ENCODE measurements at places on chromosomes 6 and 20. TPM values are rescaled to one million over a fixed set of nuclear protein-coding genes. Genes with fewer than 3 reads are reported as not detected.

- no peaks in the 10 kb centered on the region for H3K27me3 ChIP-seq
- H3K4me1 ChIP-seq, result no peaks in the 10 kb centered on the region
- DNase-seq, result peak; percentile 29
- H3K36me3 ChIP-seq, result no peaks in the 10 kb centered on the region
Measured at GRCh38 chr6:5457041-5457440, 195.7 kb downstream of the FARS2 start.

PDYN gene
- not detected for total RNA-seq

DNA sequence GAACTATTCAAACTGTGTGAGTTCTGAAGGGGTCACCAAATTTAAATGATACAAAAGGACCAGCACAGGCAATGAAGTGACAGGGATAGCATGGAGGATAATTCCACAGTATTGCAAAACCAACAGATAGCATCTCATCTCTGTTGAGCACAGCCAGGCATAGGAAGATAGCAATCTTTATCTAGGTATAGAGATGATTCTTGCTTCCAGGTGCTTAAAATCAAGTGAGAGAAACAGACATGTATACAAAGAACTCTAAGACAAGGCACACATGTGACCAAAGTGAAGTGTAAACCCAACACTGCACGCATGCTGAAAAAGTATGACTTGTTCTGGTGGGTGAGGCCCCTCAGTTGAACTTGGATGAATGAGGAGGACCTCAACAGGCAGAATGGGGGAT lies 48.4 kb upstream of the ARMC2 start:
- H3K36me3 ChIP-seq, result no peaks in the 10 kb centered on the region
- H3K27ac ChIP-seq, result no peak overlapping the region
- H3K4me3 ChIP-seq, result no peak overlapping the region
- no peaks in the 10 kb centered on the region for H3K27me3 ChIP-seq
- no peak for DNase-seq

ADTRP gene
- 0.44 TPM for total RNA-seq

DNA sequence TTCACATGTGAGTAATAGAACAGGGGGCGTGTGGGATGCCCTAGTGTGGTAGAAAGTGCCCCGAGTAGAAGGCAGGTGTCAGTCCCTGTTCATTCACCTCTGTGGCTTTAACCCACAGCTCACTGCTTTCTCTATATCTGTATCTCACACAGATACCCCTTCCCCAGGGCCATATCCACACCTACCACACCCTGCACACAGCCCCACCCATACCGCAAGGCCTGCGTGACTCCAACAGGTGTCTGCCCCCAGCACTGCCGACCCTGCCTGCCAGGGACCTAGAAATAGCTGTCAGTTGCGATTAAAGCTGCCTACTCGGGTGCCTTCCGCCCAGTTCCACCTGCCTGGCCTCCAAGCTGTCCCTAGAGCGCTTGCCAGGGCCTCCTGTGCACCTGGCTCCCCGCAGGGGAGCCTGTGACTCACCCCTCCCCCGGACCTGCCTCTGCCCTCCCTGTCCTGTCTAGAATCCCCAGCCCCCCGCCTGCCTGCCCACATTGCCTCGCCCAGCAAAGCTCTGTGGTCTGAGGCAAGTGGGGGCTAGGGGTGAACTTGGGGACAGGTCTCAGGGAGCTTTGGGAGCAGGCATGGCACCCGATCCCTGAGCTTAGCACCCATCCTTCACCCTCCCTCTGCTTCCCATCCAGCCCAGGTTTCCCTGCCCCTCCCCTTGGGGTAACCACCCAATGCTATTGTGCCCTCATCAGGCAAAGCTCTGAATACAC lies 38.3 kb upstream of the ID1 start:
- no peaks in the 10 kb centered on the region for H3K4me1 ChIP-seq
- no peak for DNase-seq
- H3K27ac ChIP-seq, result peak overlapping the region; percentile 15
- H3K4me3 ChIP-seq, result no peak overlapping the region

DNA sequence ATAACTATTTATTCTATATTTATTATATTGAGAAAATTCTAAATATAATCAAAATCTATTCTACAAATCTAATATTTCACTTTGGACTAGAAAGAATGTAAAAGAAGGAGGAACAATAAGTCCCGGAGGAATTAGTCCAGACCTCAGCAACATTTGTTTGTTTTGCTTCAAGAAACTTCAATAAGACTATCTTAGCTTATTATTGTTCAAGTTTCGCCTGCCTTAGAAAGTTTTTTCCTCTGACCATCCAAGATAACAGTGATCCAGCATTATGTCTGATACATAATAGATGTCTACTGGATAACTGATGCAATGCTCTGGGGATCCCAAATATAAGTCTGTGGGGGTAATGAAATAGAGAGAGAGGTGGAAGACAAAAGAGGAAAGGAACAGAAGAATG lies 28.7 kb upstream of the NT5E start:
- H3K4me3 ChIP-seq, result no peak overlapping the region
- no peak overlapping the region for H3K27ac ChIP-seq
- no peaks in the 10 kb centered on the region for H3K27me3 ChIP-seq
- no peaks in the 10 kb centered on the region for H3K36me3 ChIP-seq
- H3K4me1 ChIP-seq, result no peaks in the 10 kb centered on the region

MAPK13 gene
- 46.3 TPM for total RNA-seq

GRCh38 chr6:135796643-135797305 lies 54.7 kb upstream of the PDE7B start:
- H3K4me1 ChIP-seq, result no peaks in the 10 kb centered on the region
- no peak overlapping the region for H3K27ac ChIP-seq
- H3K4me3 ChIP-seq, result no peak overlapping the region
- H3K27me3 ChIP-seq, result no peaks in the 10 kb centered on the region
- H3K36me3 ChIP-seq, result no peaks in the 10 kb centered on the region
- DNase-seq, result no peak

- DNase-seq, result no peak
- H3K27ac ChIP-seq, result no peak overlapping the region
Measured at GRCh38 chr6:12196326-12196936, 93.7 kb upstream of the EDN1 start.

Data from pancreas (tissue), 10 donors.